Activated naive CD4-positive, alpha-beta T cell treated with anti-CD3 and anti-CD28 coated beads, Interleukin-2, amount 50 U/mL, for 16 hours (primary cell): ENCODE measurements at places on chromosomes 7 and 10.

- DNase-seq, result no peak
Measured at GRCh38 chr7:133999178-133999577, 128.0 kb upstream of the LRGUK start.

- DNase-seq, result no peak
Measured at GRCh38 chr10:82464966-82465365, 590.0 kb downstream of the NRG3 start.

- no peak for DNase-seq
Measured at GRCh38 chr7:36925691-36926090, 201.4 kb upstream of the AOAH start.

DNA sequence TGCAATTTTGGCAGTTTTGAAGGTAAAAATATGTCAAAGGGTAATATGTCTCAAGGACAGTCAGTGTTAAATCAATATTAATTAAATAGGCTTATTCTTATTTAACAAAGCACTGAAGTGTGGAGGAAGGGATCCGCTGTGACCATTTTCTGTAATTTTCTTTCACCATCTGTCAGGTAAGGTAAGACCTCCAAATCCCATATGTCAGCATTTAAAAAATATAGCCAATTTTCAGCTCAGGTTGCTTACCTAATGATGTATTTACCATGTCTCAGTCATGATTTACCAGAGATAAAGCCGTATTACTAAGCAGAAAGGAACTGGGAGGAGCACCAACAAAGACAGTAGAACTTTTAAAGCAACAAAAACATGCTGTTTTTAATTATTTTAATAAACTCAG lies 683.9 kb downstream of the CCSER2 start:
- DNase-seq, result no peak

- DNase-seq, result no peak
Measured at GRCh38 chr10:12724807-12725579, 276.5 kb downstream of the CCDC3 start.

- no peak for DNase-seq
Measured at GRCh38 chr10:128032466-128032865, 93.8 kb downstream of the MKI67 start.

DNA sequence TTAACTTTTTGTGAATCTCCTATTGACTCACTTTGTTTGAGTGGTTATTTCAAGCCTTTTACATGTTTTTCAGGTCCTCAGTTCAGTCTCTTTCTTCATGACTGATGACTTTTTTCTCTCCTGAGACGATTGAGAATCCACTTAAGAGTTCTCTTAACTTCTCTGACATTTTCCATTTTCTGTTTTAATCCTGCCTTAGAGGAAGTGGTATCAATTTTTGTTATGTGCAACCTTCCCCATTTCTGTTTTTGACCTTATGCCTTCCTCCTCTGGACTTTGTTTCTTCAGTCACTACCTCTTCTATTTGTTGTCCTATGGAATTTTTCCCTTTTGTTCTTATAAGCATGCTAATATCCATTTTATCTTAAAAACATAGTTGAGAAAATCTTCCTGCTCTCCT lies 2.4 kb downstream of the PSMC2 start:
- DNase-seq, result no peak
